ENCODE measurements at places on chromosomes 2 and 18. TPM values are rescaled to one million over a fixed set of nuclear protein-coding genes. Genes with fewer than 3 reads are reported as not detected.
A peak's percentile ranks its signal among the peaks of the same experiment; 100 is the strongest.

GRCh38 chr2:69554568-69554967 lies 89.0 kb downstream of the AAK1 start:
- no peak overlapping the region for H3K27ac ChIP-seq
- H3K4me3 ChIP-seq, result no peak overlapping the region
- no peak for DNase-seq
- H3K36me3 ChIP-seq, result peaks cover 7% of the 10 kb centered on the region

- peak overlapping the region; percentile 59 for H3K4me3 ChIP-seq
- no peaks in the 10 kb centered on the region for H3K36me3 ChIP-seq
- DNase-seq, result no peak
- H3K27ac ChIP-seq, result peak overlapping the region; percentile 29
Observed at GRCh38 chr2:62704654-62705006, 883 bp upstream of the EHBP1 start.

- H3K4me3 ChIP-seq, result no peak overlapping the region
- H3K36me3 ChIP-seq, result no peaks in the 10 kb centered on the region
- DNase-seq, result no peak
- no peak overlapping the region for H3K27ac ChIP-seq
Observed at GRCh38 chr2:219697811-219698747, 70.6 kb downstream of the SLC4A3 start.

DNA sequence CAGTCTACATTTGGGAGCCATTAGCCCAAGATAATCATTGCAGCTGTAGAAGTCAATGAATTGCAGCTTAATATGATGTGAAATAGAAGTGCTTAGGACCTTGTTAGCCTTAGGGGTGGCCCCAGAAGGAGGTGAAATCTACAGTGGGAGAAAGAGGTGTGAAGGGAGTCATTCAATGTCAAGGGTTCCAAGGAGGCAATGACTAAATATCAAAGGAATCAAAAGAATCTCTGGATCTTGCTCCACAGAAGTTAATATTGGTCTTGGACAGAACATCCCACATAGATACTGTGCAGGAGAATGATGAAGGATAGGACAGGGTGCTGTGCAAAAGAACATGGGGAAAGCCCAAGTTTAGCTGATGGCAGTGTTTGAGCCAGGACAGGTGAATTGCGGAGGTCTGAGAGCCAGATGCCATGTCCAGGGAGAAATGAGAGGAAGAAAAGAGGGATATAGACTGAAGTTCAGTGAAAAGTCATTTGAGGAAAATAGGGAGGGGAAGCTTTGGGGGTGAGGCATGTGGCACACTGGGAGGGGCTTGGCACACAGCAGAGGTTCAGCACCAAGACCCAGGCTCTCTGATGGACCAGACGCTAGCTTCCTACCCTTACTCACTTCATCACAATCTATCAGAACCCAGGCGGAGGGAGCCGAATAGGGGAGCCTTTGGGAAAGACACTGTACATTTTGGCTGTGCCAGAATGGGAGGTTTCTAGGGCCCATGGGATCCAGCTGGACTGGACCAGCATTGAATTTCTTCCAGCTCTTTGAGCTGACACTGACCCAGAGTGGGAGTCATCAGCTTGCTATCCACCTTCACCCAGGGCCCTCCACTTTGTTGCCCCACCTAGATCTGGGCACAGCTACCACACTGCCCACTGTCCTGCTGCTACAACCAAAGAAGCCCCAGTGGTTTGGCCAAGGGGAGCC lies 2.2 kb downstream of the IL1F10 start:
- H3K36me3 ChIP-seq, result no peaks in the 10 kb centered on the region
- H3K4me3 ChIP-seq, result no peak overlapping the region
- no peak for DNase-seq
- peaks cover 7% of the 10 kb centered on the region for H3K4me1 ChIP-seq
- H3K27ac ChIP-seq, result no peak overlapping the region

MFSD2B gene
- total RNA-seq, result not detected

CYTIP gene
- total RNA-seq, result 276 TPM

GRCh38 chr2:231856959-231857358 lies 69.2 kb downstream of the NPPC start:
- no peak for DNase-seq
- no peak overlapping the region for H3K27ac ChIP-seq
- no peaks in the 10 kb centered on the region for H3K4me1 ChIP-seq
- H3K36me3 ChIP-seq, result no peaks in the 10 kb centered on the region
- no peaks in the 10 kb centered on the region for H3K27me3 ChIP-seq

GRCh38 chr2:139631966-139632365 lies 851.8 kb upstream of the NXPH2 start:
- no peaks in the 10 kb centered on the region for H3K27me3 ChIP-seq
- no peak for DNase-seq
- H3K4me3 ChIP-seq, result no peak overlapping the region
- no peaks in the 10 kb centered on the region for H3K4me1 ChIP-seq
- no peaks in the 10 kb centered on the region for H3K36me3 ChIP-seq

DNA sequence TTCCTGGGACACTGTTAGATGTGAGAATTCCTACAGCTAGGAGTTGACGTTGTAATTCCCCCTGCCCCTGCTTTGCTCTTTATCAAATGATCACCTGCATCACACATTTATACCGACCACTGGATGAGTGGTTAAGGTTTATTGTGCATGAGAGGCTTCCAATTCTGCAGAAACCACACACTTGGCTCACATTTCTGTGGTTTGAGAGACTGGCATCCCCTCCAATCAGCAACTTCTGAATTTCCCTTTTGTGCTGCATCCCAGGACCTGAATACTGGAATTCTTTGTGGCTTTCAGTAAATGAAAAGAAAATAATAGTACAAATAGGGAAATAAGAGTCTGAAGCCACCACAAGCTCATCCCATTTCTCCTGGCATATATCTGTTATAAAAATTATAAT lies 628.7 kb upstream of the PIK3C3 start:
- no peak for DNase-seq
- H3K4me3 ChIP-seq, result no peak overlapping the region
- no peaks in the 10 kb centered on the region for H3K36me3 ChIP-seq
- H3K27ac ChIP-seq, result no peak overlapping the region
- no peaks in the 10 kb centered on the region for H3K27me3 ChIP-seq

DNA sequence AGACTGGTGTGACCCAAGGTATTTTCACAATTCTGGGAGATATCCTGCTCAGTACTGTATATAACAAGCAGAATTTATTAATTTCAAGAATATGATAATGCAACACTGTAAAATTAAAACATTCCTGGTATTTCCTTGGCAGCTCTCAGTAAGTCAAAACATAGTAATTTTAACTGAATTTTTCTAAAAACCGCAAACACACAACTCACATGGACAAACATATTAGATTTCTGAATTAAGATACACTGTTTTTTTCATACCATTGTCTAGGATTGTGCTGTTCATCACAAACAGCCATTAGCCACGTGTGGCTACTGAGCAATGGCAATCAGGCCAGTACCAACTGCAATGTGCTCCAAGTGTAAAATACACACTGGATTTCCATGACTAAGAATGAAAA lies 29.6 kb downstream of the LPIN2 start:
- no peaks in the 10 kb centered on the region for H3K27me3 ChIP-seq
- peak overlapping the region; percentile 93 for H3K27ac ChIP-seq
- no peak overlapping the region for H3K4me3 ChIP-seq
- DNase-seq, result no peak
- no peaks in the 10 kb centered on the region for H3K36me3 ChIP-seq
- H3K4me1 ChIP-seq, result peaks cover 34% of the 10 kb centered on the region

DNA sequence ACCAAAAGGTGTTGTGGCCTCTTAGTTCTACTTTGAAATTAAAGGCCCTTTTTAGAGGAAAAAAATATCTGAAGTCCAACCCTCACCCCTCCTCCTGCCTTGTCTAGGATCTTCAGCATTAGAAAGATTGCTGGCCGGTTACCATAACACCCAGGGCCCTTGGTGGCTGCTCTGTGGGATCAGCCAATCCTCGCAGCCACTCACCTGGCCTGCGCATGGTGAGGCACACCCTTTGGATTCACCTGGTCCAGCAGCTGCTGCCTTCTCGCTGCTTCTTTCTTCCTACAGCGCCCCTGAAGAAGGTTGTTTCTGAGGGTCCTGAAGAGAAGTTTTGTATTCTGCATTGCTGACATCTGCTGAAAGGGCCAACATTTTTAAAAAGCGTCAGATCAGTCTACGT lies 25.2 kb downstream of the DYTN start:
- H3K27ac ChIP-seq, result no peak overlapping the region
- no peak overlapping the region for H3K4me3 ChIP-seq
- H3K27me3 ChIP-seq, result no peaks in the 10 kb centered on the region
- H3K36me3 ChIP-seq, result no peaks in the 10 kb centered on the region
- no peak for DNase-seq

DNA sequence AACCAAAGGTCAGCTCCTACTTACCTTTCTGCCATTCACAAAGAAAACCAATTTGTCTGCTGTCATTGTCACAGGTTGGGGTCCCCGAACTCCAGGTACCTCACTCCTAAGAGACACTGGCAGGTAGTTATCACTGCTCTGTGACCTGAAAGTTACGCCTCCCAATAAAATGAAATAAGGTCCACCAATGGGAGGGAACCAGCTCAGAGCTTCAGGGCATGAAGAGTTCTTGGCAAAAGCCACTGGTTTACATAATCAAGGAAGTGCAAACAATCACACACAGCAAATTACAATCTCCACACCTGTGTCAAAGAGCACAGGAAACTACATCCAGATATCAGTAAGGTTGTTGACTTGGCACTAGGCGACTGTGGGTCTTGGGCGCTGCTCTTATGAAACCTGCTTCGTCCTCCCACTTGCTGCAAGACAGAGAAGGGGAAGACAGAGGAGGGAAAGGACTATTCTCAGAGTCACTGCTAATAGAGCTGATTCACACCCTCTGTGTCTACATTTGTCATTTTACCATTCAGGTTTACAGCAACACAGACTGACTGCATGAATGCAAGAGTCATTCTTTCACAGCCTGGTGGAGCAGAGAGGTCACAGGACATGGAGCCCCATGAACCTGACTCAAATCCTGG lies at the start of gene XDH:
XDH (minus strand) TSS at position 142 of the 641 bp plus-strand sequence; CDS start at position 66, 76 bp downstream.
- H3K27ac ChIP-seq, result no peak within 1 kb of the TSS
- H3K36me3 ChIP-seq, result no peaks in the 10 kb centered on the region
- no peak for DNase-seq
- H3K27me3 ChIP-seq, result no peaks in the 10 kb centered on the region

MC5R gene
- total RNA-seq, result not detected

- no peak for DNase-seq
- no peak overlapping the region for H3K27ac ChIP-seq
- H3K36me3 ChIP-seq, result no peaks in the 10 kb centered on the region
Observed at GRCh38 chr18:13278062-13278630, 59.6 kb downstream of the LDLRAD4 start.

DNA sequence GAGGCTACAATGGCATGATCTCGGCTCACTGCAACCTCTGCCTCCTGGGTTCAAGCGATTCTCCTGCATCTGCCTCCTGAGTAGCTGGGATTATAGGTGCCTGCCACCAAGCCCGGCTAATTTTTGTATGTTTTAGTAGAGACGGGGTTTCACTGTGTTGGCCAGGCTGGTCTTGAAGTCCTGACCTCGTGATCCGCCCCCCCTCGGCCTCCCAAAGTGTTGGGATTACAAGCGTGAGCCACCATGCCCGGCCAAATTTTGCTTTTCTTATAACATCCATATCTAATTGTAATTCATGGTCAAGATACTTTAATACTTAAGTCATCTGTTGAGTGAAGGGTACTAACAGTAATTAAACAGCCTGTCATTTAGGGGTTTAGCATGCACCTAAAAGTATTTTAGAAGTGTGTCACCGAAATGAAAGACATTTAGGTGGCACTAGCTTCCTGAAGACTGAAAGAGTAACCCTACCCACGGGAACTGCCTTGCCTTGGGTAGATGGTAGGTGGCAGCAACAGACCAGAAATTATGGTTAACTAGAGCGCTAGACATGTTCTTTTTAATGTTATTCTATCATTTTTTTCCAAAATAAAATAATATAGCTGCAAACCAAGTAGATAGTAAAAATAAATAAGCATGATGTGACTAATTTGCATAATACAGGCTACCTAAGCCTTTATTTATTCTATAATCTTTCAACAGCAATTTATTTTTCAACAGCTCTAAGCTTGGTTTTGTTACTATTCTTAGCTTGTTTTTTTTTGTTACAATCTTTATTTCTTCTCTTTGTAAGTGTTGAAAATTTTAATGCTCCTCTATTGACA lies 8.6 kb upstream of the ACYP2 start:
- H3K36me3 ChIP-seq, result no peaks in the 10 kb centered on the region
- no peak overlapping the region for H3K27ac ChIP-seq
- no peaks in the 10 kb centered on the region for H3K4me1 ChIP-seq
- no peaks in the 10 kb centered on the region for H3K27me3 ChIP-seq
- no peak overlapping the region for H3K4me3 ChIP-seq

DNA sequence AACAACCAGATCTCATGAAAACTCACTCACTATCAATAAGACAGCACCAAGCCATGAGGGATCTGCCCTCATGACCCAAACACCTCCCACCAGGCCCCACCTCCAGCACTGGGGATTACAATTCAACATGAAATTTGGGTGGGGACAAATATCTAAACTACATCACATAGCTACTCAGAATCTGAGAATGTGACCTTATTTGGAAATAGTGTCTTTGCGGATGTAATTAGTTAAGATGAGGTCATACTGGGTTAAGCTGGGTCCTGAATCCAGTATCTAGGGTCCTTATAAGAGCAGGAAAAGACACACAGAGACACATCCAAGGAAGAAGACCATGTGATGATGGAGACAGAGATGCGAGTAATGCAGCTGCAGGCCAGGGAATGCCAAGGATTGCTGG lies 27.5 kb upstream of the REEP1 start:
- H3K4me1 ChIP-seq, result peaks cover 7% of the 10 kb centered on the region
- H3K4me3 ChIP-seq, result no peak overlapping the region
- no peaks in the 10 kb centered on the region for H3K27me3 ChIP-seq
- H3K36me3 ChIP-seq, result no peaks in the 10 kb centered on the region

- no peak overlapping the region for H3K27ac ChIP-seq
- no peak overlapping the region for H3K4me3 ChIP-seq
- no peaks in the 10 kb centered on the region for H3K27me3 ChIP-seq
- no peaks in the 10 kb centered on the region for H3K4me1 ChIP-seq
- peaks cover 27% of the 10 kb centered on the region for H3K36me3 ChIP-seq
Observed at GRCh38 chr18:36179562-36180355, 7.5 kb upstream of the MOCOS start.

- no peak overlapping the region for H3K4me3 ChIP-seq
- H3K27me3 ChIP-seq, result no peaks in the 10 kb centered on the region
- H3K4me1 ChIP-seq, result no peaks in the 10 kb centered on the region
- H3K27ac ChIP-seq, result no peak overlapping the region
- H3K36me3 ChIP-seq, result no peaks in the 10 kb centered on the region
- no peak for DNase-seq
Observed at GRCh38 chr2:7800031-7800430, 881.8 kb upstream of the ID2 start.

COL4A3 gene
- total RNA-seq, result 1.0 TPM

- H3K4me3 ChIP-seq, result no peak overlapping the region
- no peaks in the 10 kb centered on the region for H3K36me3 ChIP-seq
- no peak for DNase-seq
- H3K4me1 ChIP-seq, result no peaks in the 10 kb centered on the region
Observed at GRCh38 chr2:215540658-215541057, 104.8 kb upstream of the FN1 start.

TEX261 gene
- total RNA-seq, result 43.2 TPM

- no peaks in the 10 kb centered on the region for H3K27me3 ChIP-seq
- peak overlapping the region; percentile 34 for H3K27ac ChIP-seq
- H3K4me3 ChIP-seq, result no peak overlapping the region
- peaks cover 3% of the 10 kb centered on the region for H3K4me1 ChIP-seq
- DNase-seq, result no peak
- H3K36me3 ChIP-seq, result no peaks in the 10 kb centered on the region
Observed at GRCh38 chr2:101921319-101921952, 70.3 kb upstream of the IL1R2 start.

CYP27A1 gene
- 0.61 TPM for total RNA-seq

GRCh38 chr2:21175895-21176646 lies 52.3 kb downstream of the TDRD15 start:
- H3K27me3 ChIP-seq, result no peaks in the 10 kb centered on the region
- no peaks in the 10 kb centered on the region for H3K36me3 ChIP-seq
- H3K27ac ChIP-seq, result no peak overlapping the region
- no peaks in the 10 kb centered on the region for H3K4me1 ChIP-seq

Measured in natural killer cell (primary cell).